ENCODE measurements at places on chromosomes 7 and 10.
A peak's percentile ranks its signal among the peaks of the same experiment; 100 is the strongest.

DNA sequence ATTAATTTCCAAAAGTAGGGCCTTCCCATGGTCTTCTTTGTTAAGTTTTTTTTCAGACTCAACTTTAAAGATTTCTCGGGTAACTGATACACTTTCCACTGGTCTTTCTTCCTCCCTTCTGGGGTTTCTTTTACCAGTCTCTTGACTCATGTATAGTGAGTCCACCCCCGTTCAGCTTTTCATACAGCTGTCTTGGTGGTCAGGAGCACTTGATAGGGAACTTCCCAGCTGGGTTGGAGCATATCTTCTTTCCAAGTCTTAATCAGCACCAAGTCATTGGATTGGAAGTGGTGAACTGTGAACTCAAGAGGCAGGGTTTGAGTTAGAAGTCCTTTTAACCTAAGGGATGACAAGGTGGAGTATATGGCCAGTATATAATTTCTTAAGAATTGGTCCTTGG lies 29.2 kb upstream of the ELOVL3 start:
- no peak for DNase-seq

GRCh38 chr10:106980495-106981451 lies 183.7 kb downstream of the SORCS1 start:
- no peak for DNase-seq

GRCh38 chr10:125091891-125092290 lies 68.5 kb downstream of the CTBP2 start:
- DNase-seq, result no peak

DNA sequence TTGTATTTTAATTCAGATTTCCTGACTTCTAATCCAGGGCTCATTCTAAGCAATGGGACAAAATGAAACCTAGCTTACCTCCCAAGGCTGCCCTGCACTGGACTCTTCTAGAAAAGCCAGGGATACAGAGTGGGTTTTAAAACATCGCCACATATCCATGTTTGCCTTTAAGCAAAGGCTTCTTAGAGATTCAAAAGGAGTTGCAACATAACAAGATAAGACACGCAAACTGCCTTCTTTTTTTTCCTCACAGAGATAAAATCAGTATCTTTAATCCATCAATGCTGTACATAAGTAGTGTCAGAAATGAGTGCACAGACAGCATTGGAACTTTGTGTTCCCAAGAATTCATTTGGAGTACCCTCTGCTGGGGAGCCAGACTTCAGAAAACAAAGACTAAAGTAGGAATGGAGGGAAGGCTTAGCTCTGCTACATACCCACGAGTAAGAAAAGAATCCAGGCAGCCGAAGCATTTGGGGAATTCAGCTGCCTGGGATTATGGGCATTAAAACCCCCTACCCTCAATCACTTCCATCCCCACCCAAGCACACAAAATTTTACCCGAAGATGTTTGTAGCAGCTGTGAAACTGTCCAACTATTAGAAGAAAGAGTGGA lies 427.8 kb downstream of the ARL4A start:
- DNase-seq, result no peak

GRCh38 chr7:7517754-7518153 lies 17.9 kb downstream of the COL28A1 start:
- DNase-seq, result no peak

DNA sequence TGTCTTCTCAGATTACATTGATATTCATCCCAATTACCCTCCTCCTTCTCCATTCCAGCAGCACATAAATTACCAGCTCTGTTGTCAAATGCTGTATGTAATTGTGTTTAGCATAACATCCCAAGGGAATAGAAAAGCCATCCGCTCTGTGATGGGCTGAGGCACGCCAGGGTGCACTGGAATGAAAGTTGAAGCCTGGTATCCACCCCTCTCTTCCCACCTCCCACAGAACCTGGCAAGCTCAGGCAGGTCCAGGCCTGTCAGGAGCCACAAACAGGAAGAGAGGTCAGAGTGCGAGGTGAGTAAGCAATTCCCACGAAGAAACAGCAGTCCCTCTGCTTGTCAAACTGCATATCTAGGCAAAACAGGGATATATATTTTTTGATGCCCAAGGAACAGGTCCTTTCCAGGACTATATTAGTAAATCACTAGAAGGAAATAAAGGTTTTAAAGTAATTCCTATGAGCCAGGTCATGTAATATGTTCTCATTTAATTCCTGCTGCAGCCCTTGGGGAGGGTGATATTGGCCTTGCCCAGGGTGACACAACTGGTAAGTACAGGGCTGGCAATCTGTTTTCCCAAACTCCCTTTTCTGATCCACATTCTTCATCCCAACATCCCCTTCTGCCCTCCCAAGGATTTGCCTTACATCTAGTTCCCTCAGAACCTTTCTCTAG lies 155.6 kb upstream of the GHITM start:
- no peak for DNase-seq

DNA sequence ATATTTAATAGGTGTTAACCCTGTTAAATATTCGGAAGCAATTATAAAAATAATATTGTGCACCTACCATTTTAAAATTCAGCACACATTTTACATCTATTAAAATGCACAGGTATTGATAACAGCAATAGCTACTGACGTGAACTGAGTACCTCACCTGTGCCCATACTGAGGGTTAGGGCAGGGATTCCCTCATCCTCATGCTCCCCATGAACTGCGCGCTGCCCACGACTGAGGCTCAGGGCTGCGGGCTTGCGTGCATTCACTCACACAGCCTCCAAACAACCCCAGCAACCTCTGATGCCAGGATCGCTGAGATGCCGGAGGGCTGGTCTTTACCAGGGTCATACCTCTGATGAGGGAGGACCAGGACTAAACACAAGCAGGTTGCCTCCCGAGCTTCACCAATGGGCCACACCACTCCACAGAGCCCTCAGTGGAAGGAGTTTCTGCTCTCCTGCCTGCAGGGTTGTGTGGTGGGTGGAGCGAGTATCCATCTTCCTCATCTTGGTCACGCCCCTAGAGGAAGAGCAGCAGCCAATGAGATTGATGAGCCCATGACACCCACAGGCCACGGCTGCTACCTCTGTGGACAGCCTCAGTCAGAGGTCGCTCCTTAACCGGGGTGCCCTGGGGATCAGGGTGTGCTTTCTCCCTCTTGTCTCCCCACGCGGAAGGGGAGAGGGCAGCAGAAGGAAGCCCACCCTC lies 478.3 kb downstream of the TNS3 start:
- DNase-seq, result no peak

DNA sequence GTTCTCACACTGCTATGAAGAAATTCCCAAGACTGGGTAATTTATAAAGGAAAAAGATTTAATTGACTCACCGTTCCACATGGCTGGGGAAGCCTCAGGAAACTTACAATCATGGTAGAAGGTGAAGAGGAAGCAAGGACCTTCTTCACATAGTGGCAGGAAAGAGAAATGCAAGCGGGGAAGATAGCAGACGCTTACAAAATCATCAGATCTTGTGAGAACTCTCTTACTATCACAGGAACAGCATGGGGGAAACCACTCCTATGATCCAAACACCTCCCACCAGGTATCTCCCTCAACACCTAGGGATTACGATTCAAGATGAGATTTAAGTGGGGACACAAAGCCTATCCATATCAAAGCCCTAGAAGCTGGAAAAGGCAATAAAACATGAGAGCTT lies 130.8 kb downstream of the MDFIC start:
- DNase-seq, result no peak

DNA sequence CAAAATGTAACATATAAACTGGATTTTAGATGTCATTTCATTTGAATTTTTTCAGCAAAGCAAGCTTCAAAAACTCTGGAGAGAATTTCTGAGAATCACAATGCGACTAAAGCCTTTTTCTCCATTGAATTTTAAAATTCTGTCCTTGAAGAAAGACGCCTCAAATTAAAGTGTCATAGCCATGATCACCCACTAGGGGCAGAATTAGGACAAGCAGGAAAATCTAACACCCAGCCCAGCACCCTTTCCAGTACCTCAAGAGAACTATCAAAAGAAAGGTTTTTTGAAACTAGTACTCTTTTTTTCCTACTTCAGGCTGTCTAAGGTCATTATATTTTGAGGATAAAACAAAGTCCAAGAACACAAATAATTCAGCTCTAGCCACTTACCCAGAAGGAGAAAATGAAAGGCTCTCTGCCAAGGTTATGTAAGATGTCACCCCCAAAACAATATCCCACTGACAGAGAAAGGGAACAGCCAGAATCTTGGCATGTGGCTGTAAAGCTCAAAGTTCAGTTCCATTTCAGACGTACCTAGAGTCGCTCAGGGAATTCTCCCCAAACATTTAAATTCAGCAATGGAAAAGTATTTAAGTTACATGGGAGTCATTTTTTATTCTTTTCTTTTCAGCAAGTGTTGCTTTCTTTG lies 299.4 kb downstream of the SNX13 start:
- DNase-seq, result no peak

DNA sequence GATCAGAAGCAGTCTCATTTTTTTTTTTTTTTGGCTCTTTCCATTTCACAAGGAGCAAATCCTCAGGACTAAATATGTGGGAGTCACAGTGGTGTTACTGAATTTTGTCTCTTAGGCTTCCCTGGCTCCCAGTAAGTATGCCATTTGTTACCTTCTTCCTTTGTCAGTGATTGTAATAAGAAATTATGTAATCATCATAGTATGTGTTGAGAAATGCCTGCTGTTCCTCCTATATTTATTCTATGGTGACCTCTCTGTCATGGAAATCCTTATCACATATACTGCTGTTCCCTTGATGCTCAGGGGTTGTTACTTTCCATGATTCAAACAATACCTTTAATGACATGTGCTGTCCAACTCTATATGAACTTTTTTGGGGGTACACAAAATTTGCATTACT lies 4.8 kb upstream of the OR9A4 start:
- DNase-seq, result no peak

- DNase-seq, result no peak
These were observed 268.8 kb downstream of the DYNC1I1 start for GRCh38 chr7:96041171-96041570.

GRCh38 chr7:136079478-136079892 lies 102.3 kb upstream of the MTPN start:
- DNase-seq, result no peak

DNA sequence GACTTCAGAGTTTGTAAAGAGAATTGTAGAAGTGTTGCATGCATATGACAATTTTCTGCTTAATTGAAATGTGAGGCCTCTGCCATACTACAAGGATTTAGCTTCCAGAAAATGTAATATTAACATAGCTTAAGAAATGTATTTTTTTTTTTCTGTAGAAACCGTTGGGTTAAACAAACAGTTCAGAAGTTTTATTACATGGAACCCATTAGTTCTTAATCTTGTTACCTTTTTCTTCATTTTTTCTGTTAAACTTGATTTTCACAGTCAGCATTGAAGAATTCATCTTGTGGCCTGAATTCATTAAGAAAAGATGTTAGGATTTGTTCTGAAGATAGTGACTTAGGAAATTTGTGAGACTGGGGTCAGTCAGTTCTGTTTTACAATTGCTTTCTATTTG lies 4.9 kb downstream of the PTEN start:
- no peak for DNase-seq

DNA sequence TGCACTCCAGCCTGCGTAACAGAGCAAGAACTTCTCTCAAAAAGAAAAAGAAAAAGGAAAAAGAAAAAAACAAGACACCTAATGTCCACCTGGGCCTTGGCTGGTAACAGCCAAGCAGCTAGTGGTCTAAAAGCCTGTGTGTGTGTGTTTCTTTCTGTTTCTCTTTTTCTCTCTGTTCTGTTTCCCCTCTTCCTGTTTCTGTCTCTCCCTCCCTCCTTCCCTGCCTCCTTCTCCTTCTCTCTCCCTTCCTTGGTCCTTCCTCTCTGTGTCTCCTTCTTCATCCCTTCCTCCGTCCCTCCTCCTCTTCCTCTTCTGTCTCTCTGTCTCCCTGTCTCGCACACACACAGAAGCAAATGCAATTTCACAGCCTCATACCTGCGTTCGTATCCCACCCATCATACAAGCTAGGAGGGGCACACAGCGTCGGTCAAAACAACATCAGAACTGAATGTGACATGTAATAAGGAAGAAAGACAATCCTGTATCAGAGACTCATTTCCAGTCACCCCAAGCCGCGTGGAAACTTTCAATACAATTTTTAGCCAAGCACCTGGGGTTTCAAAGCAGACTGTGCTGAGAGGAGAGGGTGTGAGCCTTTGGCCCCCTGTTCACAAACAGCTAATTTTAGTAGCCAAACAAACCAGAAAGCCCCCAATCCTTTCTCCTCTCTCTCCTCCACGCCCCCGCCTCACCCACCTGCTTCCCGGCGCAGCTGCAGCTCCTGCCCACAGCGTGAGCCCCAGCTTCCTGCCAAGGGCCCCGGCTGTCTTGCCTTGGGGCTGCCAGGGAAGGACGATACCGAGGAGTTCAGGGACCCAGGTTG lies 50.2 kb upstream of the GNA12 start:
- DNase-seq, result peak; percentile 50

DNA sequence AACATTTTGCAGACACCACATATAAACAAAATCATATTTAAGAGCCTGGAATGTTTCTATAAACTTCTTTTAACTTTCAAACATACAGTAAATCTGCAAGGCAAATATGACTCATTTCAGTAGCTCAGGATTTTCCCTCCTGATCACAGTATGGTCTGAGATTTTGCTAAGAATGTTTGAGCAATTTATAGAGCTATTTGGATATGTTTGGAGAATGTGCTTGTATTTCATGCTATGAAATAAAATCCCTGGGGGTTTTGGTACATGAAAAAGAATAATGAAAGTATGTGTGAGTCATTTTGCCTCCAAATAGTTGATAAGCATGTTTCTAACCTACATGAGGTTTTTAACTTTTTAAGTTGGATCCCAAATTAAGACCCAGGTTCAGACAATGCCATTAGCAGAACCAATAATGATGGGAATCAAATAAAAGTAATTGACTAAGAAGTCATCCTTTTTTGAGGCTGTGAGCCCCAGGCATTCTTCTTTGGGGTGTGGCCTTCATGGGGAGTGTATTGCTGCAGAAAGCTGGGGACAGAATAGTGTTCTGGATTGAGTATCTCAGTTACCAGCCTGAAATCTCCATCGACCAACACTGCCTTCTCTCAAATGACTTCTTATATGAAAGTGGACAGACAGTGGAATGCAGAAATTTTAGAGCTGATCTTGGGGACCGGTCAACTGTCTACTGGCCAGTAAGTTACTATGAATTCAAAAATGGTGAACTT lies 66.1 kb upstream of the AGBL3 start:
- no peak for DNase-seq

- DNase-seq, result no peak
These were observed 42.4 kb downstream of the VWA2 start for GRCh38 chr10:114281461-114281860.

DNA sequence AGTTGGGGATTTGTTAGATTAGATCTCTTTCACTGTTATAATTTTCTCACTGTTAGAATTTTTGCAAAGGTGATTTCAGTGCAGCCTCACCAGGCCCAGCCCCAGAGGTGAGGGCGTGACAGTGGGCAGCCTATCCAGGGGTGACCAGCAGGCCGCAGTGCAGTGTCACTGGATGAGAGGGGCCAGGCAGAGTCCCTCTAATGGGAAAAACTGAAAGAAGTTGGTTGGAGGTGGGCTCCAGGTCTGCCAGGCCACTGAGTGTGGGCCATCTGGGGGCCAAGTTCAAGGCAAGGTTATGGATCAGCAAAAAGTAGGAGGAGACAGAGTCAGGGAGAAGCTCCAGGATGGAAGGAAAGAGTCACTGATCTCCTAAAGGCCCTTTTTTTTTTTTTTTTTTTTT lies 90.5 kb upstream of the SDK1 start:
- DNase-seq, result no peak

GRCh38 chr7:35728412-35729060 lies 33.6 kb upstream of the HERPUD2 start:
- no peak for DNase-seq

- DNase-seq, result no peak
These were observed 517.4 kb downstream of the PARD3 start for GRCh38 chr10:34297541-34298345.

All from activated naive CD4-positive, alpha-beta T cell treated with Interleukin-2 at 50 U/mL for 16 hours (primary cell).